ENCODE measurements at places on chromosomes 6 and 20.

- DNase-seq, result no peak
These were observed 25.0 kb upstream of the STX16 start for GRCh38 chr20:58626051-58626450.

- no peak for DNase-seq
These were observed 678.6 kb downstream of the MAFB start for GRCh38 chr20:40010483-40010882.

DNA sequence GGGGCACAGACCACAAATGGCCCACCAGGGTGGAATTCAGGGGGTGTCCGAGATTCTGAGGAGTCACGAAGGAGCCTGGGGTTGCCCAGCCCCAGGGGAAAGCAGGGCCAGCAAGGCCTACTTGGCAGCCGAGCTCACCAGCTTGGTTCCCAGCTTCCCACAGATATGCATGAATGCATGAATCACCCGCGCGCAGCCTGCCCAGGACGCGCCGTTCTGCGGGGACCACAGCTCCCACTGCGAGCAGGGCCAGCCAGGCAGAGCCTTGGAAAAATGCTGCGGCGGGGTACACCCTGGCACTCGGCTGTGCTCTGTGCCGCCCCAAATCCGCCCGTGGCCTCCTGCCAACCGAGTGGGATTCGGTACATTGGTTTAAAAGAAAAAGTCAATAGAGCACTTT, 211.0 kb downstream of the NFATC2 start:
- no peak for DNase-seq

DNA sequence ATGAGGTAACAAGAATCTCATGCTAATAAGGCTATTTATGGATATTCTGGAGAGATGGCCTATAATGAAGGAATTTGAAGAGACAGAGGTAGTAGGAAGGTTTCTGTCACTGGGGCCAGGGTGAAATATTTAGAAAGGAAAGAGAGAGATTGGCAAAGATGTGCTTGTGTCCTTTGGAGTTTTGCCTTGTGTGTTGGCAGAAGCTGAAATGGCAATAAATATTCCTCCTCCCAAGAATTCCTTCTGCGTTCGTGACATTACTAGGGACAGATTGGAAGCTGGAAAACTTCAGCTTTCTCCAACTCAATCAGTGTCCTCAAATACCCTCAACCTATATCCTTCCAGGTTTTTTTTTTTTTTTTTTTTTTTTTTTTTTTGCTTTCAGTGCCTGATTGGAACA, 6.3 kb downstream of the SAMD5 start:
- no peak for DNase-seq

DNA sequence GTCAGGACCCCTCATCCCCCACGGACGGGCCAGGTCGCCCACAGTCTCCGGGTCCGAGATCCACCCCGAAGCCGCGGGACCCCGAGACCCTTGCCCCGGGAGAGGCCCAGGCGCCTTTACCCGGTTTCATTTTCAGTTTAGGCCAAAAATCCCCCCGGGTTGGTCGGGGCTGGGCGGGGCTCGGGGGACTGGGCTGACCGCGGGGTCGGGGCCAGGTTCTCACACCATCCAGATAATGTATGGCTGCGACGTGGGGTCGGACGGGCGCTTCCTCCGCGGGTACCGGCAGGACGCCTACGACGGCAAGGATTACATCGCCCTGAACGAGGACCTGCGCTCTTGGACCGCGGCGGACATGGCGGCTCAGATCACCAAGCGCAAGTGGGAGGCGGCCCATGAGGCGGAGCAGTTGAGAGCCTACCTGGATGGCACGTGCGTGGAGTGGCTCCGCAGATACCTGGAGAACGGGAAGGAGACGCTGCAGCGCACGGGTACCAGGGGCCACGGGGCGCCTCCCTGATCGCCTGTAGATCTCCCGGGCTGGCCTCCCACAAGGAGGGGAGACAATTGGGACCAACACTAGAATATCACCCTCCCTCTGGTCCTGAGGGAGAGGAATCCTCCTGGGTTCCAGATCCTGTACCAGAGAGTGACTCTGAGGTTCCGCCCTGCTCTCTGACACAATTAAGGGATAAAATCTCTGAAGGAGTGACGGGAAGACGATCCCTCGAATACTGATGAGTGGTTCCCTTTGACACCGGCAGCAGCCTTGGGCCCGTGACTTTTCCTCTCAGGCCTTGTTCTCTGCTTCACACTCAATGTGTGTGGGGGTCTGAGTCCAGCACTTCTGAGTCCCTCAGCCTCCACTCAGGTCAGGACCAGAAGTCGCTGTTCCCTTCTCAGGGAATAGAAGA, 978 bp downstream of the HLA-A start:
- DNase-seq, result peak; percentile 60

DNA sequence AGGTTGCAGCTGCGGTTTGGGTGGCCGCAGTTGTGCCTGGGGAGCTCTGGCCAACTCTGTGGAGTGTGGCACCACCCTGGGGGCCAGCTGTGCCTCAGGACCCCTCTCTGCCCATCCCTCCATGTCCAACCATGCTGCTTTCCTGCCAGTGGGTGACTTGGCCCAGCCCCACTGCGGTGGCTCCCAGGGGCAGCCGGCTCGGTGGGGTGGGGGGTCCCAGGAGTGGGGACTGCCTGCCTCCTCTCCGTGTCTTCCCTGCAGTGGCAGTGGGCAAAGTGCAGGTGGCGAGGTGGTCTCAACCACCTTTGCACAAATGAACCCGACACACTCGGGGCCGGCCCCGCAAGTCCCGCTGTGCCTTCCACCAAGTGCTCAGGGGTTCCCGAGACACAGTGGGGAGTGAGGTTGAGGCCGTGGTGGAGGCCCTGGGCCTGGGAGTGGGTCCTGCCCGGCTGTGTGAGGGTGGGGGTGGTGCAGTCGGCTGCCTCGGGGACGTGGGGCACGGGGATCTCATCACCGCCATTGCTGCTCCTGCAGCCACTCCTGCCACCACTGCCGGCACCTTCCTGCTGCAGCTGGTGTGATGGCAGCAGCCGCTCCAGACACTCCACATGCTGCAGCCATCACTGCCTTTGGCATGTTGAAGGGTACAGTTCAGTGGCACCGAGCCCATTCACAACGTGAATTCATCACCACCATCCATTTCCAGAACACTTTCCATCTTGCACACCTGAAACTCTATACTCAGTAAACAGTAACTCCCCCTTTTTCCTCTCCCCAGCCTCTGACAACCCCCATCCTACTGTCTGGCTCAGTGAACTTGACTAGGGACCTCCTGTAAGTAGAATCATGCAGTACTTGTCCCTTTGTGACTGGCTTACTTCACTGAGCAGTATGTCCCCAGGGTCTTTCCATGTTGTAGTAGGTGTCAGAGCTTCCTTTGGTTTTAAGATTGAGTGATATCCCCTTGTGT, 10.7 kb upstream of the SLCO4A1 start:
- DNase-seq, result peak; percentile 42

DNA sequence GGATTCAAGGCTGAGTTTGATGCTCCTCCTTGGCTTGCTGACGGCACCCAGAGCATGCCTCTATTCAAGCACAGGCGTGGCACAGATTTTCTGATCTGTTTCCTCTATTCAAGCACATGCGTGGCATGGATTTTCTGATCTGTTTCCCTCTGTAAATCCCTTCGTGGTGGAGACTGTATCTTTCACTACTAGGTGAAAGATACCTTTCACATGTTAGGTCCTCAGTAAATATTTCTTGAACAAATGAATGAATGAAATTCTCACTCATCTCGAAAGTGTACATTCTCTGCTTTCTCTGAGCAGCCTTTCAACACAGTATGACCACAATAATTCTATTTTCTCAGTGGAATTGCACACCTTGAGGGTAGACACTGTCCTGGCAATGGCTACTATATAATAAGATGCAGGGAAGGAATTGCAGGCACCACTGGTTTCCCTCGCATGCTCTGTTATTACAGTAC, 72.6 kb upstream of the F13A1 start:
- no peak for DNase-seq

DNA sequence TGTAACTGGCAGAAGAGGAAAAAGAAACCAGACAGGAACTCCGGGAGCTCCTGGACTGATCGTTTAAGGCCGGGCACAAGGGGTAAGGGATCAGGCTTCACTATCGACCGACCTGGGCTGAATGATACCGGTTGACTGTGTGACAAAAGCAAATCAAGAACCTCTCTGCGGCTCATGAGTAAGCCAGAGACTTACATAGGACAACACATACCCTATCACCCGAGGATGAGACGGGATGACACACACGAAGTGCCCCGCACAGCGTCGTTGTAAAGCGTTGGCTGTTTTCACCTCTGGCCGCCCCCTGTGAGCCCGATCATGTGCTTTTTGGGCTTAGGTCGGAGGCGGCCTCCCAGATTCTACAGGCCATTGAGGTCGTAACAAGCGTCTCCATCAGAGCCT, 695 bp upstream of the TGIF2 start:
- DNase-seq, result no peak

DNA sequence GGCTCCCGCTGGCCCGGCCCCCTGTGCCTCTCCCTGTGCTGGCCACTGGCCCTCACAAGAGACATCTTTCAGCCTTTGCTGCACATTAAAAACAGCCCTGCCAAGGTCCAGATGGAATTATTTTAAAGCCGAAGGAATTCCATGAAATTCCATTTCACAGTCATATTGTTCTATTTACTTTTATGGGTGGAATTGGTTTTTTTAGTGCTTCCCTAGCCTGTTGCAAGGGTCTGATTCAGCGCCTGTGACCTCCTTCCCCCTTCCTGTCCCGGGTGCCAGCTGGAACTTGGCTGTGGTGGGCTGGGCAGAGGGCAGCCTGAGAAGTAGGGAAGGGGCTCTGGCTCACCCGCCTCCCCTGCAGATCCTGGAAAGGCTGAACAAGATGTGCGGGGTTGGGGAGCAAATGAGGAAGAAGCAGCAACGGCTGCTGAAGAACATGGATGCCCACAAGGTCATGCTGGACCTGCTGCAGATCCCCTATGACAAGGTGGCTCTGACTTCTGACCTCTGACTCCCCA, 34.3 kb downstream of the UQCC2 start:
- DNase-seq, result no peak

GRCh38 chr20:32050851-32051556, 1.0 kb upstream of the HCK start:
- peak; percentile 91 for DNase-seq

DNA sequence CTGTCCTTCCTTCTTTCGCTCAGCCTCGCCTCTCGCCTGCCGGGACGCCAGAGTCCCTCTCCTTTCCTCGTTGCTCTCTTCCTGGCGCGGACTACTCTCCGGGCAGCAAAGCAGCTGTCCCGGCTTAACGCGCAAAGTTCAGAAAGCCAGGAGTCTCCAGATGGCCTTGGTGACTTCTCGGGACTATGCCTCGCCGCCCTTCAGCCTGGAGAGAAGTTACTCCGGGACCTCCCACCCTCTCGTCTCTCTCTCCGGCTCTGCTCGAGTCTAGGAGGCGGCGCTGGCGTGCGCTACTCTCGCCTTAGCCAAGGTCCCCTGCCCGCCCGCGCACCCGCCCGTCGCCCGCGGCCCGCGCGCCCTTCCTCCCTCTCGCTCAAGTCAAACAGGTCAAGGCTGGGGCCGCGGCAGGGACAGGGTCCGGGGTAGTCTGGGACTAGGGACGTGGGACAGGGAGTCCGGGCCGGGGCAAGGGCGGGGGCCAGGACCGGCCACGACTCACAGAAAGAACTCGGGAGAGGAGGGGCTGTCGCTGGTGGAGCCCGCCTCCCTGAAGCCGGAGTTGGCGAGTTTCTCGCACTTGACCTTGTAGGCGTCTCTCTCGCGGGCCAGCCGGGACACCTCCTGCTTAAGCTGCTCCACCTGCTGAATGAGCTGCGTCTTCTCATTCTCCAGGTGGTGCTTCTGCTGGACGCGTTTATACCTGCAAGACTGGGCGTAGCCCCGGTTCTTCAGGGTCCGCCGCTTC, 1.5 kb downstream of the MAFB start:
- DNase-seq, result peak; percentile 87

- DNase-seq, result peak; percentile 93
These were observed 9.0 kb upstream of the HSP90AB1 start for GRCh38 chr6:44237813-44238433.

GRCh38 chr6:148146717-148147462, 195.7 kb upstream of the SASH1 start:
- no peak for DNase-seq

GRCh38 chr6:45946352-45946751, 69.3 kb downstream of the CLIC5 start:
- no peak for DNase-seq

DNA sequence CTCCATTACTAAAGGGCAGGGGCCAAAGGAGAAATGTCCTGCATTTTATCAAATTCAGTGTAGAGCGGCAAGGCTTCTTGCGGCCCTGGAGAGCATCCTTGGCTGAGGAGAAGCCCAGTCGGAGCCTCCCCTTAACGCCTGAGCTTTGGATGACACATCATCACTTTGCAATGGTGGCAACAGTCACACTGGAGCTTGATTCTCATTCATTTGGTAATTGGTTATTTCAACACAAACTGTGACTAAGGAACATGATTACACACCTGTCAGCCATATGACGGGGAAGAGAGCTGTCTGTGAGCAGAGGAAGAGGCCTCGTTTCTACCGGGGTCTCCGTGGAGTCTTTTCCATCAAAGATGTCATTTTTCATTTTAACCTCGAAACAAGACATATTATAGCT, 81.4 kb downstream of the SOBP start:
- DNase-seq, result no peak

DNA sequence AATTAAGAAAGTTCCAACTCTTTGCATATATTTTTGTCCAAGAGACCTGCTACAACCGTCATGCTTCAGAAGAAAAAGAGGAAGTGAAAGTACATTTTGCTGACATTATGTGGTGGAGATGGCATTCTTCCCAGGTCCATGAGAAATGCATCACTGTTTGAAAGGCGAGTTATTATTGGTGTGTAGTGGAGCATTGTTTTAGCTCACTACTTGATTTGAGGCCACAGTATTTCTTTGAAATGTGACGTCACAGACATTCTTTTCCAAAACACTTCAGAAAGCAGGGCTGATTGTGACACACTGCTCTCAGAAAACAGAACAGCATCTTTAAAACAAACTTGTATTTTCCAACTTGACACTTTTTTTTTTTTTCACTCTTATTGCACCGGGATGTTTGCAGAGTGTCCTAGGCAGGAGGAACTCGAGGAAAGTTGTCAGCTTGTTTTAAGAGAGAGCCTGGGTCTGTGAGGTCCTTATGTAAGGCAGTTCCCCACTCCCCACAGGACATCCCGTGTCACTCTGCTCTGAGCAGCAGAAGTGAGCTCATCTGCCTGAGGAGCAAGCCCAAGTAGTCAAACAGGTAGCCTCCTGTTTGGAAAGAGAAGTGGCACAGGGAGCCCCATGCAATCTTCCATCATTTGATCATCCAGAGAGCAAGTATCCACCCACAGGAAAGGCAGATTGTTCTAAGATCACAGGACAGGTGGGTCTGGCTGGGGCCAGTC, 1.1 kb downstream of the SPTLC3 start:
- DNase-seq, result no peak

DNA sequence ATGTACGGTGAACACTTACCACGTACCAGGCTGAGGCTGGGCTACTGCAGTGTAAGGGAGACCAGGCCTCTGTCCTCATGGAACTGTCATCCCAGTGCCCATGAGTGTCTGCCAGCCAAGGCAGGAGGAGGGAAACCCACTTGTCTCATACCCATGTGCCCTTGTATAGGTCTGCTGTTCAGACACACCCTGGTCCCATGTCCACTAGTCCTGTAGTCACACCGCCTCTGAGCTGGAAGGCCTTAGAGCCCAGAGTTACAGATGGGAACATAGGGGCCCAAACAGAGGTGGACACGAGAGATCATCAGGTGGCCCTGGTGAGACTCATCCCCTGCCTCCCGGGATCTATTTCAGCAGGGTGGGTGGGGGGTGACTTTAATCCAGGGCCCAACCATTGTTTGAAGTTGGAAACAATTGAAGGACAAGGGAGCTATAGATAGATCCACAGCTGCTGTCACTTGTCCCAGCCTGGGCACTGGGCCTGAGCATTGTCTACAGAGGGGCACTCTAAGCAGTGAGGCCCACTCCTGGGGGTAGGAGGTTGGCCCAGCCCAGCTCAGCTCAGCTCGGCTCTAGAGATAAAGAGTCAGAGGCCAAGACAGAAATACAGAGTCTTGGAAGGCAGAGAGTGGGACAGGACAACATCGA, 14.6 kb downstream of the MYH7B start:
- no peak for DNase-seq

All from Right ventricle myocardium inferior (tissue), 1 donor.